Bronchus fibroblast of lung (primary cell): ENCODE measurements at places on chromosomes 2 and 18. TPM values are rescaled to one million over a fixed set of nuclear protein-coding genes. Genes with fewer than 3 reads are reported as not detected.

Gene SULT1C2
- under 0.01 TPM in 1 of 2 replicates, not detected in the other for total RNA-seq

Gene UPP2
- total RNA-seq: not detected in 2 replicates

Gene PLEK
- total RNA-seq: under 0.01 TPM in 1 of 2 replicates, not detected in the other

Gene C1QL2
- not detected in 2 replicates for total RNA-seq

Gene GALNT14
- 1.0 and 1.3 TPM in 2 replicates for total RNA-seq

Gene MERTK
- 0.74 and 2.4 TPM in 2 replicates for total RNA-seq

Gene CAVIN2
- total RNA-seq: 28.5 and 31.9 TPM in 2 replicates

Gene TOGARAM2
- under 0.01 TPM in 1 of 2 replicates, not detected in the other for total RNA-seq

Gene C2orf78
- not detected in 2 replicates for total RNA-seq

Gene CIB4
- total RNA-seq: not detected in 2 replicates

Gene MFSD2B
- total RNA-seq: 0.59 and 1.0 TPM in 2 replicates

Gene SERPINB8
- 6.6 and 7.4 TPM in 2 replicates for total RNA-seq
